ENCODE measurements at places on chromosomes 6 and 20. TPM values are rescaled to one million over a fixed set of nuclear protein-coding genes. Genes with fewer than 3 reads are reported as not detected.
A peak's percentile ranks its signal among the peaks of the same experiment; 100 is the strongest.

DNMT3B gene
- 3.7 TPM for polyA plus RNA-seq

PRR18 gene
- polyA plus RNA-seq = 1.1 TPM

ZNF165 gene
- polyA plus RNA-seq = 0.34 TPM

- DNase-seq = no peak
Observed at GRCh38 chr6:2594868-2595267, 155.9 kb downstream of the MYLK4 start.

DNA sequence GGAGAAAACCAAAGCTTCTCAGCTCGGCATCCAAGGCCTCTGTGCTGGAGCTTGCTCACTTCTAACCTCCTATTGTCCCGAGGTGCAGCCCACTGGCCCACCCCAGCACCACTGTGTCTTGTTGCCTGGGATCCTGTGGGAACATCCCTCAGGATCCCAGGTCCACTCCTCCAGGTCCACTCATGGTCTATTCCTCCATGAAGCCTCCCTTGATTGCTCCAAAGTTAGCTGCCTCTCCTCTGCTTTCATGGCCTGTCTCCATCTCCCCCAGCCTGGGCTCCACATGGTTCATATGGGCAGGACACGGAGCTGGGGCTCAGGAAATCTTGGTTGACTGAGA is 13.9 kb downstream of the SLA2 start:
- DNase-seq = no peak

DNA sequence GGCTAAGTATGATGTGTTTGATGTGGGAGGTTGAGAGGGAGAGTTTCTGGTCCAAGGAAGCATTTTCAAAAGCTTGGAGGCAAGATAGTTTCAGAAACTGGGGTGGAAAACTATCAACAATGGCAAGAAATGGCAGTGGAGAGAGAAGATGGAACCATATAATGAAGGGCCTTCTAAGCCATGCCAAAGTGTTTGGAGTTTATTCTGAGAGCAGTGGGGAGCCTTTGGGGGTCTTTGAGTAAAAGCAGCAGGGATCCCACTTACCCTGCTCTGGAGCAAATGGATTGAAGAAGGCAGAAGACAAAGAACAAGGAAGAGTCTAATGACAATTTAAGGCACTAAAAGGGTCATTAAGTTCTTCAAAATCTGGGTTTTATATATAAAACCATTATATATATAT is 538.9 kb downstream of the UTRN start:
- no peak for DNase-seq

DNA sequence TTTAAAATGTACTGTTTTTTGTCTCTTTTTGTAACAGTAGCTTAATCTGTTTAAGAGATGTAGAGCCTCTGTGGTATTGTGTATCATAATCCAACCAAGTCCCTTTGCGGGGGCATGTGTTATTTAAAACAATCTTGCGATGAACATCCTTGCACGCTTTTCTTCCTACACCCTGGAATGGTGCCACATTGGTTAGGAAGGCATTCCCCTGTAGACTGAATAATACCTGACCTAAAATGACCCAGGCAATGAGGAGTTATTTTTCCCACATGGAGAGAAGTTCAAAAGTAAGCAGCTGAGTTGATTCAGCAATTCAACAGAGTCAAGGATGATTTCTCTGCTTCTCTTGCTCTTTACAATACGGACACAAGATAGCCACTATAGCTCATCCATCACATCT is 142.0 kb upstream of the PMEPA1 start:
- no peak for DNase-seq

SCUBE3 gene
- polyA plus RNA-seq = 0.82 TPM

SIRPB2 gene
- polyA plus RNA-seq = 1.6 TPM

HCK gene
- polyA plus RNA-seq = 3.5 TPM

GRCh38 chr6:139028658-139029469 is at the start of gene ABRACL:
ABRACL (plus strand) TSS chr6:139028745; CDS start chr6:139034161, 5,416 bp downstream.
- DNase-seq = no peak

SIRPD gene
- polyA plus RNA-seq = not detected

GRCh38 chr6:108618623-108619152 is 58.0 kb downstream of the FOXO3 start:
- no peak for DNase-seq

GRCh38 chr6:145875496-145876211 is 61.1 kb upstream of the FBXO30 start:
- no peak for DNase-seq

DNA sequence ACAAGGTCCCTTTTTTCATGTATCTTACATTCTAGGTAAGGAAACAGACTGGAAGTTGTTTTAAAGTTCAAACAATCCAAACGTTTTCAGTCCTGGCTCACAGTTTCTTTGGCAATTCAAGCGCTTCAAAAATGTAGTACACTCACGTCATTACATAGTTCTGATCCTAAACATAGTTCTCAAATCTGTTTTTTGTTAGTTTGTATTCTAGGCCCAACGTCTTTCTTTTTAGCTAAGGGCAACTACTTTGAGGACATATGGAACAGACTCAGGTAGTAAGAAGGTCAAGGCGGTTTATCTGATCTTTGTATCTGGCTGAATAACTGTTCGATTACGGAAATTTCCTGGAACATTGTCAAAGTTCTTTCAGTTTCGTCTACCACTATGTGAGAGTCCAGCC is 36.9 kb upstream of the PLCB4 start:
- DNase-seq = peak; percentile 54

ARMC12 gene
- 0.96 TPM for polyA plus RNA-seq

GRCh38 chr6:158911746-158912480 is 88.1 kb downstream of the RSPH3 start:
- no peak for DNase-seq

- DNase-seq = no peak
Observed at GRCh38 chr6:53020005-53020744, 25.1 kb upstream of the GSTA4 start.

DEFB110 gene
- polyA plus RNA-seq = not detected

DNA sequence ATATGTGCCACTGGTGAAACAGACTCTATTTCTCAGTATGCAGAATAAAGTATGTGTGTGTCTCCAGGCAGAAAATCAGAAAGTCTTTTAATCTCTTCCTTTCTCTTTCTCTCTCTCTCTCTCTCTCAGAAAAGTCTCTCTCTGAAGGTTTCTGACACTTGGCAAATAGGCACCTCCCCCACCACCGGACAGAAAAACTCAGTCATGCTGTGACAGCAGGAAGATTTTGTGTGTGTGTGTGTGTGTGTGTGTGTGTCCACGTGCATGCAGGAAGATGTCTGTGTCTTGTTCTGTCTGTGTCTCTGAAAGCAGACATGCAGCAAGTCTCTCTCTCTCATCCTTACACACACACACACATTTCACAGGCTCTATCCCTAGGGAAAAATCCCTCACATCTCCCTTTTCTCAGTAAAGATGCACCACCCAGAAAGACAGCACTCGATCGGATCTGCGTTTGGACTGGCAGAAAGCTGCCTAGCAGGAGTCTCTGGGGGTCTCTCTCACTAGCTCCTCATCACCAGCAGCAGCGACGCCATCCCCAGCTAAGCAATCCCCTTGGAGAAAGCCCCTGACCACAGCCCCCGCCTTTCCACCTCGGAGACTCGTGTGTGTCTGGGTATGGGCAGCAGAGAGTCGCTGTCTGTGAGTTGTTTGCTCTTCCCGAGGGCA is 98.3 kb downstream of the EDN3 start:
- no peak for DNase-seq

PLCB4 gene
- polyA plus RNA-seq = 4.7 TPM

- no peak for DNase-seq
Observed at GRCh38 chr20:15867899-15868298, 705.3 kb downstream of the KIF16B start.

EDN3 gene
- 24.8 TPM for polyA plus RNA-seq

All from forelimb muscle (tissue), 1 donor.